Mucosa of descending colon (tissue), 3 donors: ENCODE measurements at places on chromosomes 2 and 18. TPM values are rescaled to one million over a fixed set of nuclear protein-coding genes. Genes with fewer than 3 reads are reported as not detected.

- DNase-seq = no peak
Measured at GRCh38 chr18:79374408-79375171, 21.1 kb upstream of the NFATC1 start.

- no peak for DNase-seq
Measured at GRCh38 chr2:135586148-135586547, 54.9 kb downstream of the R3HDM1 start.

GRCh38 chr2:240467149-240467642, 31.7 kb downstream of the GPC1 start:
- DNase-seq = no peak

DNA sequence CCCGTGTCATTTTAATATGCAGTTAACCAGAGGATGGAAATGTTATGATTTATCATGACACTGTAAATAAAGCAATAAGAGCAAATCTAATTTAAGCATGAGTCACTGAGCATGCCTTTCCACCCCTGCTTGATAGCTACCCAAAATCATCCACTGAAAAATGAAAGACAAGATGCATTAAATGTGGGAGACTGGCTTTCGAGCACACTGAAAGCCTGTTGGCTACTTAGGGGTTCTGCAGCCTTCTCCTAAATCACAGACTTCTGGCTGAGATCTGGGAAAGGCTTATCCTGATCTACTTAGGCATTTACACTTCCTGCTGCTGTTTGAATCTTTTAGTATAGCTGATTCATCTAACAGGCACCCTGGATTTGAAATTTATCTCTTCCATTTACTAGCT, 778.3 kb upstream of the CDH7 start:
- DNase-seq = no peak

GRCh38 chr2:241275910-241276309, 39.6 kb downstream of the HDLBP start:
- DNase-seq = no peak

DNA sequence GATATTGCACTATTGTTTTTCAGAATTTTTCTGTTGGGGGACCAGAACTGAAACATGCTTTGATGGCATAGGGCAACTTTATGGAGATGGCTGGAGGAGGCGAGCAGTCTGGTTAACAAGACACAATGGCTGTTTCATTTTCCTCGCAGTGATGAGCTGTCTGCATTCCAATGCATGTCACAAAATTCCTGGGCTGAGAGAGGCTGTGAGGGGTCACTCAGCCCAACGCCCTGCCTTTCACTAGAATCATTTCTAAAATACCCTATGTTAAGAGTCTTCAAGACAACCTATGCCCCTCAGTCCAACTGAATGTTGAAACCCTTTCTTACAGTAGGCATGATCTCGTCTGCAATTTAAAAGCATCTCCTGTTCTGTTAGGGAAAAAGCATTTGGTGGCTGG, 1090.0 kb downstream of the BCL11A start:
- no peak for DNase-seq

GRCh38 chr2:199779589-199779988, 71.4 kb downstream of the FTCDNL1 start:
- DNase-seq = no peak

DNA sequence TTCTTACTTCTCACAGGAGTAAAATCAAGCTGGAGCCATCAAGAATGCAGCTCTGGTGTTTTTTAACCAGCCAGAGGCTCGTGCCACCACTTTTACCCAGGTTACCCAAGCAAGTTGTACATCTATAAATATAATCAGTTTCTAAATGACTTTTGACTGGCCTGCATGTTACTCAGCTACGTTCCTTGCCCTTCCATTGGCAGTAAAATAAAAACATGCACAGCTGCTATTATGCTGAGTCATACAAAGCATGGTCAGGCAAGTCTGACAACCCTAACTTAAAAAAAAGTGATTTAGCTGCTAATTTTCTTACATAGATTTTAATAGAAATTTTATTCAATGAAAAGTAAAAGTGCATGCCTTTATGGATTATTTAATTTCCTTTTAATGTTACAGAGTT, 111.7 kb upstream of the CSRNP3 start:
- no peak for DNase-seq

DNA sequence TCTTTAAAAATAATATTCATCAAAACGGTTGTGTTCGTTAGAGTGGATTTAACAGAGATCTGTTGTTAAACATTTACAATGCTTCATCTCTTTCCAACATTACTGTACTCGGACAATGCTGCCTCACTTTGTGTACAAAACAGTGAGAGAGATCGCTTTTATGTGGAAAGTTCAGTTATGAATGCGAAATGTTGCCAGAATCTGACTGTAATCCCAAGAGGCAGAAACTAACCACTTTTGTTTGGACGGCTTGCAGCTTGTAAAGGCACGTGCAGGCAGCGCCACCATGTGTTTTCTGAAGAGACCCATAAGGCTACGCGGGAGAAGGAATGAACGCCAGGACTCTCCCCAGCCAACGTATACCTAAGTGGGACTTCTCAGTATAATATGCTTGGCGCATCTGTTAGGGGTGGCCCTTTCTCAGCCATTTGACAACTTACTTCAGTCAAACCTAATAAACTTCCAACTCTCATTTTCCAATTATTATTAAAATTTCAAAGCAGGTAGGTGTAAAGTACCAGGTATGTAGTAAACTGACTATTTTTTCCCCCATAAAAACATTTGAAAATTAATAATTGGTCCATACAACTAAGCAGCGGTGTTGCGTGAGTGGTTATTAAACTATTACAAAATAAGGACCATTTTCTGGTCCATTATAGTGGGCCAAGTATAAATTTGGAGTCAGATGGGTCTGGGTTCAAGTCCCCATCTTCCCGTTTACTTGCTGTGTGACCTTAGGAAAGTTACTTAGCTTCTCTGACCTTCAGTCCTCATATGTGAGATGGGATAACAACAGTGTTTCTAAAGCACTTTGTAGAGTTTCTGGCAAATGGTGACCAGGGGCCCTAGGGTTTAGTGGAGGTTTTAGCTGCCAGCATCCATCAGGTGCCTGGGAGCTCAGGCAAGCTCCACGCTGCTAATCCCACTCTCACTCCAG, 5.6 kb upstream of the NAPG start:
- DNase-seq = peak; percentile 76

The NTSR2 gene
- not detected for total RNA-seq

The OR6B2 gene
- total RNA-seq = not detected

The ITPRIPL1 gene
- total RNA-seq = 1.4 TPM

The SRD5A2 gene
- total RNA-seq = not detected
